ENCODE measurements at places on chromosomes 6 and 20.

DNA sequence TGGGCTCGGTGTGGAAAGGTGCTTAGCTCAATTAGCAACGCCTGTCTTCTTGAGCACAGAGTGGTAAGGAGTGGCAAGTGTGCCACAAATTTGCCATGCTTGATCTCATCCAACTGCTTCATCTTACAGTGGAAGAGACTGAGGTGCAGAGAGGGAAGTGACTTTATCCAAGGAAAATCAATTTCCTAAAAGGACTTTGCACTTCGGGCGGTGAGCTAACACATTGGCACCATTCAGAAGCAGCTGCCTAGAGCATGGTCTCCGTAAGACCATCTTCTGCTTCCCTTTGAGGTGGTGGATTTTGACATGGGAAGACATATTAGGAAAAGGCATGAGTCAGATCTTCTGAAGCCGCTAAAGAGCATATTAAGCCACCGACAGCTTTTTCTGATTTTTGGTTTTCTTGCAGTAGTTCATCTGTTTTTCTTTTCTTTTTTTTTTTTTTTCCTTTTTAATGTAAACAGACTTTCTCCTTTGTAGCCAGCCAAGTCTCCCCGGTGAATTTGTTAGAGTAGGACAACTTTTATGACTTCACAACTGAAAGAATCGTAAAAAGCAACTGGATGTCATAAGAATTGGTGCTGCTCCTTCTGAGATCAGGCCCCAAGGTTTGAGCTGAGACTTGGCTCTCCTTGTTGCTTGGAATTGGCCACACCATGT lies 273.2 kb downstream of the CDC5L start:
- no peak for DNase-seq

GRCh38 chr6:41716516-41717391 lies 18.7 kb downstream of the TFEB start:
- DNase-seq = no peak

- no peak for DNase-seq
Measured at GRCh38 chr6:148463671-148464070, 121.0 kb downstream of the SASH1 start.

- DNase-seq = no peak
Measured at GRCh38 chr20:52096117-52096516, 95.5 kb downstream of the ZFP64 start.

GRCh38 chr6:141866731-141867497 lies 265.8 kb upstream of the GJE1 start:
- DNase-seq = no peak

DNA sequence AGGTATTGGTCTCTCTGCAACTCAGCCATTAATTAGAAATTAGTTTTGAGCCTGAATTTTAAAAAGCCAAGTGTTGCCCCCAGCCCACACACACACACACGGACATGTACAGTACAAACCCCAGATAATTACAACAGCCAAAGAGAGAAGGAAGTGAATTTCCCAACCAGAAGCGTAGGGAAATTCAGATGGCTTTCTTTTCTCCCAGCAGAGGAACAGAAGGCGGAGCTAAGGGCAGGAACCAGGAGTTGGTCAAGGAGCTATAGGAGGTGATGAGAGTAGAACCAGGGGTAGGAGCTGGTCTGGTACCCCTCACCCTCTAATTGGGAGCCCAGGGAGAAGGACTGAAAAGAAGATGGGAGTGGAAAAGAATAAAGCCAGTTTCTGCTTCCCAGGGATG lies 3.9 kb upstream of the ZBTB9 start:
- no peak for DNase-seq

DNA sequence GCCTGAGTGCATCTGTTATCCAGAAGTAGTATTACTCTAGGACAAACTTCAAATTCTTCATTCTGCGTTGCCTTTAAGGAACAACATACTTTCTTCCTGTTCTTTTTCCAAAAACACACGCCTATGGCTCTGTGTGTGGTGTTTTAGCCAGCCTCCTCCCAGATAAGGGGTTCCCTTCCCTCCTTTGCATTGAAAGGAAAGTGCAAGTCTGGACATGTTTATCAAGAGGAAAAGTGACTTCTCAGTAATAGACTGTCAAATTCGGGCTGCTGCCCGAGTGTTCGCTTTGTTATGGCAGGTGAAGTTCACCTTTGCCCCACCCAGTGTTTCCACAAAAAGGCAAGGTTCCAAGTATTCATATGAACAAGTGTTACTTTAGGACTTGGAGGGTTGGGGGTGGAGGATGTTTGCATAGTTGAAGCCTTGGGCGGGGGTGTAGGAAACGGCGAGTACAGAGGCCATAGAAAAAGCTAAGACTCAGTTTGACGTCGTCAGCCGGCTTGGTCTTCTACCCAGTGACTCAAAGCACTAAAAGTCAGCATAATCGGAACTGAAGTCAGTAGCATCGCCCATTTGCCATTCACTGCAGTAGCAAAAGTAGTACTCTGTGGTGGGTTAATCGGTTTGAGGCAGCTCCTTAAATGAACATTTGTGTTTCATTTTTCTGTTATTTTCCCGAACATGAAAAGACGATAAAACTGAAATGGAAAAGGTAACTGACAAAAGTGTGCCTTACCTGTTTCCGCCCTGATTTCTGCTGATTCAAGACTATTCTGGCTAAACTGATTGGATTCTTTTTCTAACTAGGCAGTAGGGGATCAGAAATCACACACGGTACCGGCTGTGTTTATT lies 12.5 kb downstream of the PRDM1 start:
- DNase-seq = peak; percentile 55

GRCh38 chr20:23636908-23637281 lies 860 bp downstream of the CST3 start:
- DNase-seq = no peak

DNA sequence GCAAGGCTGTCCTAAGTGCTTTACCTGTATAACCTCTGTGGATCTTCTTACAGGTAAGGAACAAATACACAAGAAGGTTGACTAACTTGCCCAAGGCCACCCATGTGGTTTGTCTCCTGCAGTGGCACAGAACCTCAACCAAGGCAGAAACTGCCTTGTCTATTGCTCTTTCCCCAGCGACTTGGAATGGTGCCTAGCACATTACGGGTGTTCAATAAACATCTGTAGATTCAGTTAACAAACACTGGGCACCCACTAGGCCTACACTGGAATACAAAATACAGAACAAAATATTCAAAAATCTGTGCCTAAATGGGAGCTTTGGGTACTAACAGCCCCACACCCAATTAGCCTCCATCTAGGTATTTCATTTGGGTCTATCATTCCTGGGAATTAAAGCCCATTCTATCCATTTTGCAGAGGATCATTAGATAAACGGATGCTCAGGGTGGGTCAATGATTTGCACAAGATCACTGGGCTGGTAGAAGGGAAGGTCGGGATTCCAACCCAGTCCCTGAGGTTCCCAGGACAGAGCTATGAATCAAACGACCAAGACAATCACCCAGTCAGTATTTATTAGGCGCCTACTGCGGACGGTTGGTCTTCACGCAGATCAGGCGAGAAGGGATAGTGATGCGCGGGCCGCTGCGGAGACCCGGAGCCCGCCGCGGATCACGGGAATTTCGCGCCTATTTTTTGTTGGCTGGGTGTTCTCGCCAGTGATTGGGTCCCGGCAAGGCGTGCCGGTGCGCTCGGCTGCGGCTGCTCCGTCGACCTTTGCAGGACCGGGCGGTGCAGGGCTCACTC lies at the start of gene STK35:
TSS of gene STK35 (plus strand) at position 771 of the 808 bp plus-strand sequence. CDS start 55 bp downstream, outside the sequence.
- DNase-seq = no peak

- no peak for DNase-seq
Measured at GRCh38 chr6:53915026-53915691, 120.4 kb downstream of the LRRC1 start.

DNA sequence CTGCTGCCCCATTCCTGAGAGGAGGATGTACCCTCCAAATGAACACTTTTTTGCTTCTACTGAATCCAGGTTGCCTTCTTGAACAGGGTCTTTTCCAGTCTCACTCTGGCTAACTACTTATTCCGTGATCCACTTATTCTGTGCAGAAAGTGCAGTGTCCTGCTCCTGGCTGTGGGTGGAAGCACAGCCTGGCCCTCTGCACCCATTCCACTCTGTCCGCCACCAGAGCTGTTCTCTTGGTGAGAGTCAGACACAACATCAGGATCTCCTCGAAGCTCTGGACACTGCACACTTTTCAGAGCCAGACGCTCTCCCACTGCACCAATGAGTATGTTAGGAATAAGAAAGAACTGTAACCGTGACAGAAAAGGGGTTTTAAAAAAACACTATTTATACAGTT lies 174.2 kb downstream of the MCHR2 start:
- no peak for DNase-seq

- DNase-seq = no peak
Measured at GRCh38 chr6:148112851-148113319, 229.8 kb upstream of the SASH1 start.

GRCh38 chr20:25065072-25065624 lies 7.2 kb upstream of the ACSS1 start:
- no peak for DNase-seq

- no peak for DNase-seq
Measured at GRCh38 chr6:144678844-144679243, 393.7 kb downstream of the UTRN start.

GRCh38 chr6:153984811-153985210 lies 54.2 kb upstream of the OPRM1 start:
- no peak for DNase-seq

- no peak for DNase-seq
Measured at GRCh38 chr20:24842918-24843715, 106.0 kb upstream of the CST7 start.

- DNase-seq = peak; percentile 35
Measured at GRCh38 chr6:34671801-34672656, 24.5 kb downstream of the ILRUN start.

DNA sequence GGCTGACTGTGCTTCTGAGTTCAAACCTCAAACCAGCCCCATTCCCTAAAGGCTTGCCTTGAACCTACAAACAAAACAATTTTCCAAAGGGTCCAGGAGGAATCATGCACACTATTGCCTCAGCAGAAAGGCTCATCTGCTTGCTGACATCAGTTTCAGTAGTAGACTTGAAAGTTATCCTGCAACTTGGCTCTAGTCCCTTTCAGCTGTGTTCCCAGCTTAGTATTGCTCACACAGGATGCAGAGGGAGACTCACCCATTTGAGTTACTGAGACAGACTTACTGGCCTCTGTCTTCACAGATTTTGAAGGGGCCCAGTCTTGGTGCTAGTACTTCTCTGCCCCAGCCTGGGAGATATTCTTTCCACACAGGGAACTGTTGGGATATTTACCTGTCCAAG lies 38.5 kb upstream of the TFB1M start:
- no peak for DNase-seq

DNA sequence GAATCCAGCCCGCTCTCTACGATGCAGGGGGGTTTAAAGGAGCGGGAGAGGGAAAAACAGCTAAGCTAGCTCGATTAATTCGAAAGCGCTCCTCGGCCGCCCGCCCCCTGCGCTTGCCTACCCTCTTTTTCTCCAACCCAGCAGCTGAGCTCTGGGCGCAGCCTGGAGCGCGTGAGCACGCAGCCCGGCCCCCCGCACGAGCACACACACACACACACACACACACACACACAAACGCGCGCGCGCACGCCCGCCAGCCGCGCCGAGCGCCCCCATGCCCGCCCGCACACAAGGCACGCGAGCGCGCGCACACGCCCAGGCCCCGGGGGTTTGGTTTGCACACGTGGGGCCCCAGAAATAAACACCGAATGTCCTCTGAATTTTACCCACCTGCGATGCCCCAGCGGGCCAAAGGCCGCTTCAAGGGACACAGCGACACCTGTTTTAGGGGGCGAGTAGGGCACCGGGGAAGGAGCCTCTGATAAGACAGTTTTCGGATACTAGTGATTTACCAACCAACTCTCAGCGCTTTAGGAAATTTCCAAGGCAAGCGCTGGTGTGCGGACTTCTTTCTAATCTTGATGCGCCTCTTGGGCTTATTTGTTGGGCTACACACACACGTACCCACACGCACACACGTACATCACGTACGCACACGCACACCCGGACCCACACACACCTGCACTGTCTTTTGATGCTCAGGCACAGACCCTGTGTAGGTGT lies 802 bp upstream of the NRN1 start:
- DNase-seq = no peak

GRCh38 chr20:64041040-64041780 lies 5.2 kb downstream of the C20orf204 start:
- DNase-seq = no peak

DNA sequence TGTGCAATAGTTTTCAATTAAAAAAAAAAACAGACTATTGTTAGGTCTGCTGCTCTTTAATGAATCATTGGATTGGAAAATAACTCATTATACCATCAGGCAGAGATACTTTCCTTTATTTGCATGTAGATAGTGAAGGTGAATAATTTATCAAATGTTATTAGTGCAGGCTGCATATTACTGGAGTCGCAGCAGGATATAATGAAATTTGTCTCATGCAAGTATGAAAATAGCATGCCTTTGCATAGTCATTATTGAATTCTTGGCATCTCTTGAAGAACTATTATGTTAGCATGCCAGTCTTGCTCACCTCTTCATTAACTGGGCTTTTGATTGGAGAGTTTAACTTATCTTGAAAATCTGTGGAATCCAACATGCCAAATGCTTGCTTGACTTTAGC lies 241.7 kb downstream of the CDKAL1 start:
- DNase-seq = no peak

GRCh38 chr20:3275966-3276679 lies 37.1 kb upstream of the SLC4A11 start:
- no peak for DNase-seq

GRCh38 chr20:57948180-57948955 lies 238.6 kb upstream of the PMEPA1 start:
- DNase-seq = no peak

DNA sequence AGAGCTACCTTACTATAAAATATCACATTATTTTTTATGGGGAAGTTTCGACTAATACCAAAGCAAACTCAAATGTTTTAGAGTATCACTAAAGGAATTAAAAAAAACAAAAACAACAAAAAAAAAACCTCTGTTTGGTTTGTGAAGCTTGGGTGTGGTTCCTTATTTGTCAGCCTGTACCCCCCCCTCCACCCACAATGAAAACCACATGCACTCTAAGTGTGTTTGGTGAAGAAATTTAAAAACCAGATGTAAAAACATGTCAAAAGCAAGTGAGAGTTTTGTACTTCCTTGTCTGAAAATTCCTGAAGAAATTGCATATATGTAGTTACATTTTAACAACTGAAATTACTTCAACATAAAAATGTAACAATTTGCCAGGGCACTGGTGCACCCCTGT lies 3.1 kb downstream of the STK38 start:
- DNase-seq = no peak

GRCh38 chr6:5766260-5766659 lies 240.5 kb downstream of the NRN1 start:
- DNase-seq = no peak

- DNase-seq = no peak
Measured at GRCh38 chr6:51152594-51152993, 333.9 kb downstream of the TFAP2B start.

- DNase-seq = no peak
Measured at GRCh38 chr20:44904377-44904776, 5.5 kb upstream of the PABPC1L start.
